ENCODE measurements at places on chromosomes 13 and 19. TPM values are rescaled to one million over a fixed set of nuclear protein-coding genes. Genes with fewer than 3 reads are reported as not detected.

DNA sequence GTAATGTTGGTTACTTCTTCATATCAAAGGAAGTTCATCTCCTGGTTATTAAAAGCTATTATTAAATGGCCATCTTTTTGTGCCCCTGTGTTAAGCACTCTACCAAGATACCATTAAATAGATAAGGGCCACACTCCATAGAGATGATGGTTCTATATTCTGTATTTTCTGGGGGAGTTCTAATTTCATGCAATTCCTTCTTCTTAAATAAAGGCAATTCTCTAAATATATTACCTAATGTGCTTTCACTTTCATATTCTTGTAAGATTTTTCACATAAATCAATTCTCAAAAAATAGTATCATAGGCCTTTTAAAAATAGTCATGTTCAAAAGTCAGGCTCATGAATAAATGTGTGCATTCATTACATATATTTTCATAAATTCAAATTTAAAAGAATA, 47.0 kb upstream of the USPL1 start:
- no peaks in the 10 kb centered on the region for H3K27me3 ChIP-seq
- peak overlapping the region; percentile 75 for H3K27ac ChIP-seq
- H3K4me3 ChIP-seq = no peak overlapping the region
- H3K4me1 ChIP-seq = peaks cover 18% of the 10 kb centered on the region
- DNase-seq = no peak
- H3K36me3 ChIP-seq = no peaks in the 10 kb centered on the region

GRCh38 chr19:46828484-46828883, 22.2 kb downstream of the AP2S1 start:
- no peak overlapping the region for H3K27ac ChIP-seq
- DNase-seq = no peak
- no peaks in the 10 kb centered on the region for H3K36me3 ChIP-seq
- no peaks in the 10 kb centered on the region for H3K4me1 ChIP-seq
- no peak overlapping the region for H3K4me3 ChIP-seq

- no peaks in the 10 kb centered on the region for H3K4me1 ChIP-seq
Measured at GRCh38 chr13:75360170-75360569, 121.8 kb downstream of the TBC1D4 start.

BRD4 gene
- total RNA-seq = 102 TPM

DNA sequence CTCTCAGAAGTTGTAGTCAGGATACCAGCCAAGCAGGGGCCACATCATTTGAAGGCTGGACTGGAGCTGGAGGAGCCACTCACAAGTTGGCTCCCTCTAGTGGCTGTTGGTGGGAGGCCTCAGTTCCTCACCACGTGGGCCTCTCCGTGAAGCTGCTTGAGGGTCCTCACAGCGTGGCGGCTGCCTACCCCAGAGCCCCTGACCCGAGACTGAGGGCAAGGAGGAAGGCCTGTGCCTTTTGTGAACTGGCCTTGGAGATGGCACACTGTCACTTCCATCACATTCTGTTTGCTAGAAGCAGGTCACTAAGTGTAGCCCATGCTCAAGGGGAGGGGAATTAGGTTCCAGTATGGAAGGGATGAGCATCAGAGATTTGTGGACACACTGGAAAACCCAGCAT, 14.6 kb downstream of the GNA11 start:
- no peak for DNase-seq
- H3K27me3 ChIP-seq = no peaks in the 10 kb centered on the region
- H3K27ac ChIP-seq = no peak overlapping the region
- no peaks in the 10 kb centered on the region for H3K36me3 ChIP-seq
- H3K4me3 ChIP-seq = no peak overlapping the region

DNA sequence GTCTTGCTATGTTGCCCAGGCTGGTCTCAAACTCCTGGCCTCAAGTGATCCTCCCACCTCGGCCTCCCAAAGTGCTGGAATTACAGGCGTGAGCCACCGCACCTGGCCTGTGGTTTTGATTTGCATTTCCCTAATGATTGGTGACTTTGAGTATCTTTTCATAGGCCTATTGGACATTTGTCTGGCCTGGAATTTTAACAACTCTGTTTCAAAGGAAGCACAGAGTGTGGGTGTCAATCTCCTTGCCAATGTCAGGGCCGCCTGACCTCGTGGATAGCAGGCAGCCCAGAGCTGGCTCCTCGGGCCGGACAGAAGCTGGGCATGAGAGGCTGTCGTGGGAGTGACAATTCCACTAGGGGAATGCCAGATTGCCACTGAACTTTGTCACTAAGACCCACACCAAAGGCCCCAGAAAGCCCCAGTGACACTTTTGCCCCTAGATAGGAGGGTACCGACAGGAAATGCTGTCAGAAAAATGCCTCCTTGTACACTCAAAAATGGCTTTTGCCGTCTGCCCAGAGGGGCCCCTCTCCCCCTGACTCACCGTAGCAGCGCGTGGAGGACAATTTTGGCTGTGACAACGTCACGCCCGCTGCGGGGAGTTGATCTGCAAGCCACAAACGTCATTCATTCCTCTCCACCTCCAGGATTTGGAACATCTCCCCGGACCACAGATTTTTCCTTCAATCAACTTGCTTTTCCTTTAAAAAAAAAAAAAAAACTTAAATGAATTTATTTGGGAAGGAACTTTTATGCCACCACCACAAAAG, 11.7 kb upstream of the ADGRE5 start:
- H3K36me3 ChIP-seq = no peaks in the 10 kb centered on the region
- no peaks in the 10 kb centered on the region for H3K27me3 ChIP-seq
- H3K4me1 ChIP-seq = peaks cover 7% of the 10 kb centered on the region
- H3K4me3 ChIP-seq = no peak overlapping the region
- DNase-seq = no peak
- H3K27ac ChIP-seq = no peak overlapping the region

DNA sequence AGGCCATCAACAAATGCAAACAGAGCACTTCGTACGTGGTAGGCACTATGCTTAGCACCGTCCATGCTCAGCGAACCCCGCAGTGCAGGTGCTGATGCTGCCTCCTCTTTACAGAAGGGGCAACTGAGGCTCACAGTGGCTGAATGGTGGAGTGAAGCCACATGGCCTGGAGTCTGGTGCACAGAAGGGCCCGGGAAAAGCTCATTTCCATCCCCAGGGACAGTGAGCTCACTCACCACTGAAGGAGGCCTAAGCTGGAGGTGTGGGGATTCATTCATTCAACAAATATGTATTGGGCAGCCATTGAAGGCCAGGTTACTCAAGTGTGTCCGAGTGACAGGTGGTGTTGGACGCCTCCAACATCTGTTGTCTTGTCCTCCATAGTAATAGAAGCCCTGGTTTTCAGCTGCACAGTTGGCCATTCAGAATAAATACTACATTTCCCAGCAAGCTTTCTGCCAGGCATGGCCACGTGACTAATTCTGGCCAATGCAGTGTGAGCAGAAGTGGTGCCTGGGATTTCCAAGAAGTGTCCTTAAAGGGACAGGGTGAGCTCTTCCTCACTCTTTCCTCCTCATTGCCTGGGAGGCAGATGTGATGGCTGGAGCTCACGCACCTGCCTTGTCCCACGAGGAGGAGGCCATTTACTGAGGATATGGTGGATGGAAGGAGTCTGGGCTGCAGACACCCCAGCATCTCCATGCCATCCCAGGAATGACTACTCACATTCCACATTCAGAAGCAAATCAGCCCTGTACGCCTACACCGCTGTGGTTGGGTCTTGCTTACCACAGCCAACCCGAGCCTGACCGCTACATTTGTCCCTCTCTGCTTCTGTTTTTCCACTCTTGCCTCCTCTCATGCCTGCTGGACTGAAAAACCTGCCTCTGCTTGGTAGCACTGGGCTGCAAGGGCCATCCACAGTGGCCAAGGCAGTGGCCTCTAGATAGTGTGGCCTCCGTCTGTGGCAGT, 2.3 kb upstream of the ZNRF4 start:
- H3K4me3 ChIP-seq = no peak overlapping the region
- no peaks in the 10 kb centered on the region for H3K4me1 ChIP-seq
- H3K27ac ChIP-seq = no peak overlapping the region

OR10H3 gene
- total RNA-seq = not detected

CEACAM3 gene
- total RNA-seq = not detected

DNA sequence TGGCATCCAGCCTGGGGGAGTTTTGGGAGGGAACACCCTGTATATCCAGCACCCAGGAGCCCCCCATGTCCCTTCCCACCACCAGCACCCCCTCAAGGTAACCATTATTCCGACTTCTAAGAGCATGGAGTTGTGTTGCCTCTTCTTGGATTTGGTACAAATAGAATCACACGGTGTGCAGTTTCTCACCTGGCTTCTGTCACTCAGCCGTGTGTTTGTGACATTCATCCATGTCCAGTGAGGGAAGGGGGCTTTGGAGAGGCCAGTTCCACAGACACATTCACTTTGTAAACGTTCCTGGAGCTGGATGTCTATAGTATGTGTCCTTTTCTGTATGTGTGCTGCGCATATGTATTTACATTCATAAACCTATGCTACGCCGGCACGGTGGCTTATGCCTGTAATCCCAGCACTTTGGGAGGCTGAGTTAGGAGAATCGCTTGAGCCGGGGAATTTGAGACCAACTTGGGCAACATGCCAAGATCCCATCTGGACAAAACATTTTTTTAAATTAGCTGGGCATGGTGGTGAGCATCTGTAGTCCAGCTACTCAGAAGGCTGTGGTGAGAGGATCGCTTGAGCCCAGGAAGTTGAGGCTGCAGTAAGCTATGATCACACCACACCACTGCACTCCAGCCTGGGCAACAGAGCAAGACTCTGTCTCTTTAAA, 36.6 kb downstream of the MYH14 start:
- no peaks in the 10 kb centered on the region for H3K27me3 ChIP-seq
- H3K27ac ChIP-seq = no peak overlapping the region
- H3K36me3 ChIP-seq = no peaks in the 10 kb centered on the region
- no peak overlapping the region for H3K4me3 ChIP-seq
- H3K4me1 ChIP-seq = no peaks in the 10 kb centered on the region
- no peak for DNase-seq

GRCh38 chr13:41453620-41454019, 3.7 kb upstream of the RGCC start:
- DNase-seq = no peak
- H3K27ac ChIP-seq = no peak overlapping the region
- H3K4me1 ChIP-seq = no peaks in the 10 kb centered on the region
- no peaks in the 10 kb centered on the region for H3K27me3 ChIP-seq

DNA sequence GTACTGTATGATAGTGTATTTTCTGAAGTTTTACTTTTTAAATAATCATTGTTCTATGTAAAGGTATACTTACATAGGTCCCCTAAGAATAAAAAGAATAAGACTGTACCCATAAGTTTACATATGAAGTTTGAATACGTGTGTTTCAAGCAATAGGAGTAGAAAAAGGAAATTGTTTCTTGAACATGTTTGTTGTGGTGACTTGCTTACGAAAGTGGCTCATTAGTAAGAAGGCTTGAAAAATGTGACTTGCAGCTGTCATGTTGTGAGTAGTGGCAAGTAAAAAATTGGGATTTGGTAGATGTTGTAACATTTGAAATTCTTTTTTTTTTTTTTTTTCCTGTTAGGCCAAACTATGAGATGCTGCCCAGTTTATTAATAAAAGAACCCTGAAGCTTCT, 203.3 kb downstream of the LMO7 start:
- H3K27ac ChIP-seq = no peak overlapping the region
- no peak overlapping the region for H3K4me3 ChIP-seq
- no peaks in the 10 kb centered on the region for H3K4me1 ChIP-seq
- H3K36me3 ChIP-seq = no peaks in the 10 kb centered on the region
- H3K27me3 ChIP-seq = no peaks in the 10 kb centered on the region
- no peak for DNase-seq

GRCh38 chr13:67100730-67101129, 129.4 kb downstream of the PCDH9 start:
- no peak overlapping the region for H3K27ac ChIP-seq
- H3K27me3 ChIP-seq = no peaks in the 10 kb centered on the region
- H3K36me3 ChIP-seq = no peaks in the 10 kb centered on the region
- DNase-seq = no peak
- H3K4me3 ChIP-seq = no peak overlapping the region

DNA sequence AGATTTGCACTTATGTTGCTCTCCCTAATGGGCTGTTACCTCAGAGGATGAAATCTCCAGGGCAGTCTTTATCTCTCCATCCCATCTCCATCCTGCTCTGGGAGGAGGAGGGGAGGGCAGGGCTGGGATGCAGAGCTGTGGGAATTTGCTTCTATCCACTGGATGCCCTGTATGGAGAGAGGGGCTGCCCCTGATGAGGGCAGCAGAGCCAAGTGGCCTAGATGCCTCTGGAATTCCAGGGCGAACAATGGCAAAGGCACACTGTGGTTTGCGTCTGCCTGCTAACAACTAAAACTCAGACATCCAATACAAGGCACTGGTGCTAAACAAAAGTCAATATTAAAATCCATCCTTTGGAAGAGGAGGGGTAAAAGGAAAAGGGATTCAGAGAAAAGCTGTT, 165.1 kb downstream of the COG6 start:
- no peaks in the 10 kb centered on the region for H3K4me1 ChIP-seq
- H3K4me3 ChIP-seq = no peak overlapping the region
- no peaks in the 10 kb centered on the region for H3K27me3 ChIP-seq
- DNase-seq = no peak

- no peak for DNase-seq
- H3K27me3 ChIP-seq = no peaks in the 10 kb centered on the region
- H3K4me3 ChIP-seq = no peak overlapping the region
Measured at GRCh38 chr13:58926858-58927257, 1236.9 kb downstream of the DIAPH3 start.

DNA sequence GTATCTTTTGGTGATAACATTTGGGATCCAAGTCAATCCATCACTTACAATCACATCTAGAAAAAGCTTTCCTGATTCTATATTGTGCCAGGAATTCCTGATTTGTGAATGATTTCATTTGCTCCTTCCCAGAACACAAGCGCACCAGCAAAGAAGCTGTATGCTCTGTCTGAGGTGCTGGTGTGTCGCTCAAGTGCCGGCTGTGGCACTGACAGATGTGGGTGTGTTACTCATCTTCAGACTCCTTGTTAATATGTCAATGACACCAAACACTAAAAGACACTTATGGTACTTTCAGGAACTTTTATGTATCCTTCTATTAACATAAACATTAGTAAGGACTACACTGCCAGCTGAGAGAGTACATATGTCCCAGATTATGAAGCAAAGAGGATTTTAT, 429.1 kb downstream of the ITGBL1 start:
- peaks cover 2% of the 10 kb centered on the region for H3K27me3 ChIP-seq
- H3K4me3 ChIP-seq = no peak overlapping the region
- H3K27ac ChIP-seq = no peak overlapping the region
- H3K4me1 ChIP-seq = no peaks in the 10 kb centered on the region
- no peaks in the 10 kb centered on the region for H3K36me3 ChIP-seq
- no peak for DNase-seq

- no peaks in the 10 kb centered on the region for H3K36me3 ChIP-seq
- H3K4me3 ChIP-seq = no peak overlapping the region
- H3K27ac ChIP-seq = no peak overlapping the region
Measured at GRCh38 chr19:6086068-6086788, 24.1 kb downstream of the RFX2 start.

RUBCNL gene
- not detected for total RNA-seq

DNA sequence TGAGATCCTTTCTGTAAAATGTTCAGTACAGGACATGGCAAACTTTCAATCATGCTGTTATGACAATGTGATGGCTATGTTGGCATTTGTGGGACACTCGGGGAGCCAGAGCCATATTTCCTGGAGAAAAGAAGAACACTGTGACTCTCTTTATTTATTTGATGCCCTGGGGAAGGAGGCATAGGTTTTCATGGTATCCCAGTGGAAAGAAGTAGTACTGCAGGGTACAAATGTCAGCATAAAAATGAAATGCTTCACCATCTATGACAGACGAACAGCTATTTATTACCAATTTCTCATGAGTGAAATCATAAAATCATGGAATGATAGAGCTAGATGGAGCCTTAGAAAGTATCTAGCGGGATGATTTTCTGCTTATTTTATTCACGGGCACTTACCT, 217.1 kb downstream of the COL4A1 start:
- H3K27ac ChIP-seq = no peak overlapping the region
- H3K27me3 ChIP-seq = no peaks in the 10 kb centered on the region
- H3K4me3 ChIP-seq = no peak overlapping the region

Measured in Panc1 (cell line).